Cerebellar nuclear complex (tissue), 1 donor: ENCODE measurements at places on chromosomes 4 and X.

GRCh38 chr4:83009529-83009928 is 1.1 kb downstream of the LIN54 start:
- DNase-seq: no peak

DNA sequence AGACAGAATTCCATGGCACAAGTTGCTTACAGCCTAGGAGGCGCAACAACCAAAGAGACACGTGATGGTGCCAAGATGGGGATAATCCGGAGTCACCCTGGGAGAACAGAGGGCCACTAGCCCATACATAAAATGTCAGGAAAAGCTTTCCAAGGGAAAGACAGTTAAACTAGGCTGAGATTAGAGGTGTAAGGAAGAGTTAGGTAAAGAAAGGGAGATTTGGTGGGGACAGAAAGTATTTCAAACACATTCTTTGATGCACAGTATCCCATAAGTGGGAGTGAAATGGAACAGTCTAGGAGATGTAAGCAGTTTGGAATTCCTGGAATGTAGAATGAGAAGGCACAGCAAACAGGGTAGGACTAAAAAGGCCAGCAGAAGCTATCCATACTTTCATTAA is 860.9 kb upstream of the LCORL start:
- DNase-seq: no peak

GRCh38 chr4:99872570-99872969 is 21.7 kb downstream of the LAMTOR3 start:
- DNase-seq: no peak

DNA sequence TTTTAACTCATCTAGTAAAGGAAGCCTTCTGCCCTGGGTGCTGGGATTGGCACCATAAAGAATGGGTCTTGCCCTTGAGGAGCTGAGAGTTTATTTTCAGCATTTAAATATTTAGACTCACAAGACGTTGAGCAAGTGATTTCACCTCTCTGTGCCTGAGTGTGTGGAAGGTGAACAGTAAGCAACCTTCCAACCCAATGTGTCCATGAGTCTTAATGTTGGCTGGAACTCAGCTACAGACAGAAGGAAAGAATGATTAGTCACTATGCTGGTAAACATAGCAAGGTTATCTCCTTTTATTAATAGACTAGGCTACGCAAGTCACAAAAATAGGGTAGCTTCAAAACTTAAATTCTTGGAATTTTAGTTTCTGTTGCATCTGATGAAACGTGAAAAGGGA is 277.4 kb upstream of the GATB start:
- DNase-seq: no peak

DNA sequence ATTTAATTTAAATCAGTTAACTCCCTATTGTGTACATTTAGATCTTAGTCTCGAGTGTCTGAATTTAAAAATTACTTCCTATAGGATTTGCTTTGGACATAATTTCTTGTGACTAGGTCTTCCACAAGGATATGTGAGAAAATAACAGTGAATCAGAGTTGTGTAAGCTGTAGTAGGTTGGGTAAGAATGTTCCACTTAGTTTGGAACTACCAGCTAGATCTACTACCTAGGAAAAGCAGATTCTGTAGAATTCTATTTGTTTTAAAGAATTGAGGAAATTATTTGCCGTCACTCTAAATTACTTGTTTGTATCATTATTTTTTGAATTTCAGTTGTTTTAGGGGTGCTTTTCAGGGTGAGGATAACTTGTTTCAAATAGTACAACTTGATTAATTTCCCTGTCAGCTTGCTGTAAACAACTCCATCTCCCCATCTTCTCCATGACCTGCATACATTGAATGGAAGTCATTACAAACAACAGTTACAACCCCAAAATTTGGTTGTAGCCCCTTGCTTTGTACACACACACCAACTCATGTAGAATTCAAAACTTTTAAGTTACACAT is 1.3 kb downstream of the MTHFD2L start:
- no peak for DNase-seq

DNA sequence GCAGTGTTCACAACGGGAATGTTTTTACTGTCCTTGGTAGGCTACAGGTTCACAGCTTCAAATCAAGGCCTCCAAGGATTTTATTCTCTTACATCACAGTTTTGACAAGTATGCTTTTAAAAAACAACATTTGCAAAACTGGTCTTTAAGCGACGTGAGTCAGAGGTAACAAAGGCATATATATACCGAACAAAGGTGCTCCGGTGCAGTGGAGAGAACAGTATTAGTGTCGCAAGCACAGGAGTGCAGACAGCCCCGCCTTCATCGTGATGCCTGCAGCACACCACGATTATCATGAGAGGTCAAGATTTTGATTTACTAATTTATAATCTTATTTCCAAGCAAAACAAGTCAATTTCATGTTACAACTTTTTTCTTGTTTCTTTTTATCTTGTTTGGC is 90.8 kb downstream of the GATB start:
- no peak for DNase-seq

DNA sequence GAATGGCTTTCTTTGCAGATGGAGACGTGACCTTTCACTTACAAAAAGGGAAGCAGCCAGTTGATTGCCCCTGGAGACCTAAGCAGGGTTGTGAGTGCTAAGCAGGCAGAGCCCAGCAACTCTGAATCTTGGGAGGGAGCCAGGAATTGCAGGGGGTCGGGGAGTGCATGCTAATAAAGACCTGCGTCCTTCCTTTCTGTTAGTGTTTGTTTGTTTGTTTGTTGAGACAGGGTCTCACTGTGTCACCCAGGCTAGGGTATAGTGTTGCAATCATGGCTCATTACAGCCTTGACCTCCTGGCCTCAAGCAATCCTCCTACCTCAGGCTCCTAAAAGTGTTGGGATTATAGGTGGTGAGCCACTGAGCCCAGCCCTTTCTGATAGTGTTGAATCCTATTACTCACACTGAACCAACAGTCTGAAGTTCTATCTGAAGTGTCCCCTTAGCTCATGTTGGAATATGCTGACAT is 137.4 kb downstream of the CEP135 start:
- DNase-seq: no peak

DNA sequence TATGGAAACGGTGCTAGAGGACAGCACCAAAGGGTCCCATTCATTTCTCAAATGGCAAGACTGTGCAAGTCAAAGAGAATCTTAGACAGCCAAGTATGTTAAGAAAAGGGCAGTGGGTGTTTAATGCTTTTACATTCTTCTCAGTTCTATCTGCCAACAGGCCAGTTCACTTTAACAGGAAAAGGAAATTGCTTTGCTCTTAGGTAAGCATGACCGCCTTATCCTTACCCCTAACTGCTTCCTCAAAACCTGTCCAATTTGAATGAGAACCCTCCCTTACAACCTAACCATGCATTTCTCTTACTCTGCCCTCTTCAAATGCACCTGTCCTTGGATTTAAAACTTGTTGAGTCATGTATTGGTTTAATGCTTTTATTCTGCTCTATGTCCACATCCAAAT is 44.5 kb upstream of the BLTP1 start:
- no peak for DNase-seq

- no peak for DNase-seq
Observed at GRCh38 chr4:144955104-144955503, 142.9 kb downstream of the ANAPC10 start.

GRCh38 chrX:10377427-10377826 is 220.7 kb downstream of the CLCN4 start:
- DNase-seq: no peak

GRCh38 chrX:136115904-136116297 is 31.4 kb upstream of the FHL1 start:
- no peak for DNase-seq

- DNase-seq: no peak
Observed at GRCh38 chr4:89164400-89164799, 53.1 kb downstream of the TIGD2 start.

DNA sequence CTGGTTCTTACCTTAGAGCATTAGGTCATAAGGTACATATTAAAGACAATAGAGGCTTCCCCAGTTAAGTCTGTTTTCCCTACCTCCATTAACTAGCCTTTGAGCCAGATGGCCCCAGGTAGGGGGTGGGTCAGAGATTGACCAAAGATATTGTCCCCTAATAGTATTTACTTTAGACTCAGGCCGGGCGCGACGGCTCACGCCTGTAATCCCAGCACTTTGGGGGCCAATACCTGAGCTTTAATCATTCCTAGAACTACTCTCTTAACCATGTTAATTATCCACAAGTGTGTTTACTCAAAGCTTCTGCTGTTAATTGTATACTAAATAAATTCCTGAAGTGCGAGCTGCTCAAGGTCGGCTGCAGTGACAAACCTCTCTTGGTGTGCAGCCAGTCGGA is 28.0 kb upstream of the AMBN start:
- no peak for DNase-seq
